ENCODE measurements at places on chromosomes 1 and 21.

DNA sequence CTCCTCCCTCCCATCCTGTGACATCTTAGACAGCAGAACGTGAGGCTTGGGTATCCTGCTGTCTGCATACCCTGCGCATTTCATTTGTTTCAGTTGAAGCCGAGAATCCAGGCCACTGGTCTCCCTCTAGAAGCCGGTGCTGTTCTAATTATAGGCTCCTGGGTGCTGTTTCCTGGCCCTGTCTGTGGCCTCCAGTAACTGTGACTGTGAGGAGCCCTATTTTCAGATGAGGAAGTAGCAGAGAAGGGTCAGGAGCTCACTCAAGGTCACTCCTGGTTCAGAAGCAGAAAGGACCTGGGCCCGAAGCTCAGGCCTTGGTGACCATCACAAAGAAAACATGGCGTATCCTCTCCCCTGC is 24.0 kb downstream of the COQ8A start:
- DNase-seq, result no peak

DNA sequence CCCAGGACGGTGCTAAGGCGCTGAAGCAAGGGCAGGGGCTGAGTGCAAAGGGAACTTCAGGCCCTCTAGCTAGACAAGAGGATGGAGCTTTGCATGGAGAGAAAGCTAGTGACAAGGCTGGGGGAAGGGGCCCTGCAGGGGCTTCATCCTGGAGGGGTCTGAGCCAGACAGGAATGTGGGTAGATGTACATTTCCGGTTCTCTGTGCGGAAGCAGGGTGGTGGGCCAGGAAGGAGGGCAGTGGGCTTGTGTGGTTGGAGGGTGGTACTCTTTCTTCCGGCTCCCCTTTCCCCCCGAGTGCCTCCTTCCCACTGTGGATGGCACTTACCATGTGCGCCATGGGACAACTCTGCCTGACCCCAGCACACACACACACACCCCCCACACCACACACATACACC is 1.5 kb downstream of the KISS1 start:
- no peak for DNase-seq

DNA sequence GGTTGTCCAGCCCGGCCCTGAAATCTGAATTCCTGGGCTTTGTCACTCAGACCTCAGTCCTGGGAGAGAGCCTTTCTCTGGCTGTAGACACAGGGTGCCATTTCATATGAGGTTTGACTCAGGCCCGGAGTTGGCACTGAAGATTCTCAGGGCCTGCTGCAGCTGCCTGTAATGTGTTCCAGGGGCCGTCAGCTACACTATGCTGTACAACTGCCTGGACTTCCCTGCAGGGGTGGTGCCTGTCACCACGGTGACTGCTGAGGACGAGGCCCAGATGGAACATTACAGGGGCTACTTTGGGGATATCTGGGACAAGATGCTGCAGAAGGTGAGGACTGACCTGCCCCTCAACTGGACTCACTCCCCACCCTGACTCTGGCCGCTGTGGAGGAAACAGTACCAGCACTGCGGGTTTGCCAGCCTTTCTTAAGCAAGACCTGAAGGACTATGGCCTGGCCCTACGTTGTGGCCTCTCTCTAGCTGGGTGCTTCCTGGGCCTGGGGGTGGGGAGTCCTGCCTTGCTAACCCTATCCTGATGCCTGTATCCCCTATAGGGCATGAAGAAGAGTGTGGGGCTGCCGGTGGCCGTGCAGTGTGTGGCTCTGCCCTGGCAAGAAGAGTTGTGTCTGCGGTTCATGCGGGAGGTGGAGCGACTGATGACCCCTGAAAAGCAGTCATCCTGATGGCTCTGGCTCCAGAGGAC is 18.9 kb downstream of the FAAH start:
- no peak for DNase-seq

DNA sequence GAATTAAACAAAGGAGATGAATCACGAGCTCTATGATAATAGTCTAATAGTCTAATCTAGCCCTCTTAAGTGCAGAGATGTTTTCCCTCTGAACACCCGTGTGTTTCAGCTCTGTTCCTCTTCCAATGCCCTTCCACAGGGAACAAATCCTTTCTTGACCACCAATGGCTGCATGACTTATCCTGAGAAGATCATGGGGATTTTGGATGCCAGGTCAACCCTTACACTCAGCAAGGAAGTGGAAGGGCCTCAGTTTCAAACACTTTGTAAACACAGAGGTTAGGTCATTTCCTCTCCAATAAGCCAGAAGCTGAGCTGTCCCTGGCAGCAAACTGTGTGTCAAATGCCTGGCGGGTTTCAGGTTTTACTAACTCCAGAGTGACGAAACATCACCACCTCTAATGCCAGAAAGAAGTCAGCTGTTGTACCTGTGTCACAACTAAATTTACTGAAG is 200.0 kb downstream of the GABPA start:
- DNase-seq, result no peak

- no peak for DNase-seq
These were observed 92.0 kb downstream of the MAST2 start for GRCh38 chr1:45895406-45895805.

Measured in CD4-positive, alpha-beta T cell treated with Interleukin-12 subunit alpha and Interleukin-12 subunit beta, for 1 hour (primary cell).